Urinary bladder (tissue), 4 donors: ENCODE measurements at places on chromosomes 7 and 10. TPM values are rescaled to one million over a fixed set of nuclear protein-coding genes. Genes with fewer than 3 reads are reported as not detected.
A peak's percentile ranks its signal among the peaks of the same experiment; 100 is the strongest.

- DNase-seq = no peak
These were observed 154.6 kb upstream of the ETV1 start for GRCh38 chr7:14144109-14144508.

- no peak for DNase-seq
These were observed 2.3 kb downstream of the CALU start for GRCh38 chr7:128741491-128741890.

DNA sequence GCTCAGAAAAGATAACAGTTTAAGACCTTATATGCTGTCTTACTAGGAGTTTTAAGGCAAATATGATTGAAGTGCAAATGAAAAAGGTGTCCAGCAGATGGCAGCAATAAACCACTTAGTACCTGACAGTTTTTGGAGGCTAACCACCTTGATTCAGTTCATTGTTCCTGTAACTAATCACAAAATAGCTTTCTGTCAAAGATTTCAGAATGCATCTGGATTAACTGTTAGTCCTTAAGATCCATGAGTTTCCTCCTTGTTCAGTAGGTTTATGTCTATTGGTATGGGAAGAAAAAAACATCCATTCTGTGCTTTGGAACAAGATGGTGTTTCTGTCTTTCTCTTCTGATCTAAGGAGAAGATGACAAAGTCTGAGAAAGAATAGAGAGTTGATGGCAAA lies 46.6 kb downstream of the CCSER2 start:
- no peak for DNase-seq

DNA sequence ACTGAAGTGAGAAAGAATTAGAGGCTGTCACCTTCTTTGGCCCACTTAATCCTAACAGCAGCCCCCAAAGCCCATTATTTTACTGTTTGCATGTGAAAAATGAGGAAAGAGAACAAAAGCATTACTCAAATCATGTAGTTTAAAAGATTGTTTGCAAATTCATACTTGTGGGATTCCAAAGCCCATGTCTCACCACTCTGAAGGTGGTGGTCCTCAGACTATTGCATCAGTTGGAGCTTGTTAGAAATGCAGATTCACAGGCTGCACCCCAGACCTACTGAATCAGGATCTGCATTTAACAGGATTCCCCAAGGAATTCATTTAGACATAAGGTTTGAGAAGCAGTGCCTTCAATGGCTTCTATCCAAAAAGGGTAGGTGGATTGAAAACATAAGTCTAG lies 93.7 kb upstream of the PDE1C start:
- DNase-seq = no peak

DNA sequence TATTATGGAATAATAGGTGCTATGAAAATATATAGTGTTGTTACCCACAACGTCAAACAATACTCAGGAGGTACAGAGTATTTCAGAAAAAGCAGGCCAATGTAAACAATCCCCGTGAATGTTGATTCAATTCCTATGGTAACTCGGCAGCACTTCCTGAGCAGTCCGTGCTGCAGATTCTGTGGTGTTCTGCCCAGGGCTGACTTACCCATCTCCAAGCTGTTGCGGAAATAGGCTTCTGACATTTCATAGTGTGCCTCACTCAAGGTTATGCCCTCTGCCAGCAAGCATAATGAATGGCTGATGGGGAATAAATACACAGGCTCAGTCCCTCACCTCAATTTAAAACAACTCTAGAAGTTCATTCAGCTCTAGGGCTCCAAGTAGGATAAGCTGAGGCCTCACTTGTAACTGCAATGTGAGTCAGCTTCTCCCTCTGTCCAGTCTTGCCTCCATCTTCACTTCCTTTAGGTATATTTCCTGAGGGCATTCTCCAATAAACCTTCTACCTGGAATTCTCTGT lies 177.6 kb downstream of the GNAI1 start:
- peak; percentile 59 for DNase-seq

GRCh38 chr10:13839430-13839990 lies 252.7 kb downstream of the PRPF18 start:
- DNase-seq = no peak

MYO1G gene
- 1.8 TPM for total RNA-seq

ZFAND4 gene
- 19.2 TPM for total RNA-seq

TLX1 gene
- not detected for total RNA-seq

UNCX gene
- not detected for total RNA-seq

VSIR gene
- total RNA-seq = 24.9 TPM
